Naive thymus-derived CD4-positive, alpha-beta T cell (primary cell): ENCODE measurements at places on chromosomes 4 and X. TPM values are rescaled to one million over a fixed set of nuclear protein-coding genes. Genes with fewer than 3 reads are reported as not detected.

DNA sequence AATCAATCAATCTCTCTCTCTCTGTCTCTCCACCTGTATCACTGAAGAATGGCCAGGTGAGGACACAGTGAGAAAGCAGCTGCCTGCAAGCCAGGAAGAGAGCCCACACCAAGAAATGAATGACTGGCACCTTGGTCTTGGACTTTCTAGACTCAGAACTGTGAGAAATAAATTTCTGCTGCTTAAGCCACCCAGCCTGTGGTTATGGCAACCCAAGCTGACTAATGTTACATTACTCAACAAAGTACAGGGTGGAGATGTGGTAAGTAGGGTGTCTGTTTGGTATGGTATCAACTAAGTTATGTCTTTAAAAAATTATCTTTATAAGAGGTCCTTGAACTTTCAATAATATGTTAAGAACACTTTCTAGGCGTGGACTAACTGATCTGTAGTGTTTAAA is 159.3 kb downstream of the EPHA5 start:
- no peaks in the 10 kb centered on the region for H3K36me3 ChIP-seq
- no peak for DNase-seq
- H3K4me1 ChIP-seq: no peaks in the 10 kb centered on the region
- H3K27me3 ChIP-seq: no peaks in the 10 kb centered on the region

Gene PCDH11X
- not detected for total RNA-seq

DNA sequence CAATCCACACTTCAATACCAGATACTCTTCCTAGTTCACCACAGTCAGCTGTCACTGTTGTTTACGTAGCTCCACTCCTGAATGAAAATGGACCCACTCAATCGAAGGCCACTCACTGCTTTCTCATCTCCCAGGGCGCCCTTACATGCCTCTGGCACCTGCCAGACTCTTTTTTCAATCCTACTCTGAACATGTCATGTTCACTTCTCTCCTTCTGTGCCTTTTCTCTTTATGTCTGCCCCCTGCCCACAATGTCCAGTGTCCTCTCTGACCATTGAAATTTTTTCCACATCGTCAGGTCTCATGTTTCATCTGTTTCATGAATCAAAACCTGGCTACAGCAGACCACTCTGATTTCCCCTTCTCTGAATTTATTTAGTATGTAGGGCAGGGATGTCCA is 1.3 kb upstream of the MGAT4D start:
- H3K4me1 ChIP-seq: no peaks in the 10 kb centered on the region
- DNase-seq: no peak
- H3K27me3 ChIP-seq: peaks cover 7% of the 10 kb centered on the region

DNA sequence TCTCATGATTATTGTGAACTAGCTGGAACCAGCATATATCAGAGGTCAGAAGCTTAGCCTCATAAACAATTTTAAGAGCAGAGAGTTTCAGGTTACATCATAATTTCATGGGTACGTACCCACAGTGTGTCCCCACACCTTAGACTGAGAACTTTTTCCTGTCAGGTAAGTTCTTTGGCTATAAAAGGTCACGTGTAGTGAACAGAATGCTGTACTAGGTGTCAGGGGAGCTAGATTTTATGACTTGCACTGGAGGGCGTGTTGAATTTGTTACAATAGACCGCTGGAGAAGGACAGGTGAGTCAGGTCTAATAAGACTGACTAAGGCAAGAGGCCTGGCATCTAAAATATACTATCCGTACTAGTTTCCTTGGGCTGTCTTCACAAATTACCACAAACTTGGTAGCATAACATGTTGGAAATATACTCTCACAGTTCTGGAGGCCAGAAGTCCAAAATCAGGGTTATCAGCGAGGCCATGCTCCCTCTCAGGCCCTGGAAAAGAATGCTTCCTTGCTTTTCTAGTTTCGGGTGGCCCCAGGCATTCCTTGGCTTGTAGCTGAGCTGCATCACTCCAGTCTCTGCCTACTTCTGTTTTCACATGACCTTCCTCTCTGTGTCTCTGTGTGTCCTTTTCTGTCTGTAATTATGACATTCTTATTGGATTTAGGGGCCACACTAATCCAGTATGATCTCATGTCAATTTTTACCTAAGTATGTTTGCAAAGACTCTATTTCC is 512.0 kb upstream of the NR3C2 start:
- no peak overlapping the region for H3K27ac ChIP-seq
- H3K27me3 ChIP-seq: no peaks in the 10 kb centered on the region
- no peaks in the 10 kb centered on the region for H3K36me3 ChIP-seq
- DNase-seq: no peak
- no peaks in the 10 kb centered on the region for H3K4me1 ChIP-seq

Gene RASSF6
- total RNA-seq: 0.21 TPM

Gene PHOX2B
- total RNA-seq: not detected

GRCh38 chr4:168588916-168589531 is 92.2 kb downstream of the PALLD start:
- no peak for DNase-seq
- no peak overlapping the region for H3K27ac ChIP-seq
- no peaks in the 10 kb centered on the region for H3K27me3 ChIP-seq
- H3K36me3 ChIP-seq: no peaks in the 10 kb centered on the region
